ENCODE measurements at places on chromosomes 6 and 20.
A peak's percentile ranks its signal among the peaks of the same experiment; 100 is the strongest.

DNA sequence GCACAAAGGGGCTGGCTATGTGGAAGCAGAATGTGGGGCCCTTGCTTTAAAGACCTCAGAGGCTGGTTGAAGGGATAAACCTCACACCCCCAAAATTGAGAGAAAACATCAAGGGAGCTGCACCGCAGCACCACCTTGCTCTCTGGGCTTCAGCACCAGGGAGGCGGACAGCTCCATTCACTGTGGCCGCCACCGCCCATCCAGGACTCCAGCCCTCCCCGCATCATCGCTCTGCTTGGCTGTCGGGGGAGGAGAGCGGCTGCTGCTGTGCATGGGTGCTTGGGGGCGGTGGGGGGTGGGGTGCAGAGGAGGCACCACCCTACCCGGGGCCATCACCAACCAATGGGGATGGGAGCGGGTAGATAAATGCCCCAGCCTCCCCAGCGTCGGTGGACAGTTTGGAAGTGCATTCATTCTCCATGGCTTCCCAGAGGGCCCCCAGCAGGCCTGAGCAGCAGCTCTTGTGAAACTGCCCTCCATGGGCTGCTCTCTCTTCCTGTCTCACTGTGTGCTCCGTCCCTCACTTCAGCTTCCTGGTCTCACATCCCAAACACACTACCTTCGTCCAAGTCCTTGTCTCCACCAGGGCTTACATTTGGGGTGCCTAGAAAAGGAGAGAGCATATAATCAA, 75.7 kb upstream of the BHLHE23 start:
- DNase-seq: no peak

DNA sequence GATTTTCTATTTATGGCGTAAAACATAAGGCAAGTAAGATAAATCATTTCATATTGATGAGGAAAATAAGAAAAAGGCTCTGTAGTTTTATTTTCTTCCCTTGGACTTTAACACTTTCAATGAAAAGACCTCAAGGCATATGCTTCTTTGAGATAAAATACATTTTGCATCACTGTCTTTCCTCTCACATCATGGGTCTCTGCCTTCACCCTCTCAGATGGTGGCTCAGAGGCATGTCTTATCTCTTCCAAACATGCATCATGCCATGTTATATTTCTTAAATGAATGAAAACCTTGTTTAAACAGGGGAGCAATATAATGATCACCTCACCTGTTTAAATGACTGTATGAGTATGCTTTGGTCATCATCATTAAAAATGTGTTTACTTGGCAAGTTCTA, 59.3 kb downstream of the PRL start:
- no peak for DNase-seq

GRCh38 chr6:38767560-38767959, 52.4 kb downstream of the DNAH8 start:
- no peak for DNase-seq

DNA sequence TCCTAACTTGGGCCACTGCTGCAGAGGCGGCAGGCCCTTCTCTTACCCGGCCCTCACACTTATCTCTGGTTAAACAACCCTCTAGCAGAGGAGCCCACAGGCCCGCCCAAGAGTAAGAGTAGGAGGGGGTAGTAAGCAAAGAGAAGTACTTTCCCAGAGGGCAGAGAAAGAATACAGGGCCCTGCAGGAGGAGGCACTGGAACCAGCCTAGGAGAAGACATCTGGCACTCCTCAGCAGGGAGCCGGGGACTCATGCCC, 10.1 kb downstream of the MTCH1 start:
- DNase-seq: peak; percentile 82

GRCh38 chr6:156402227-156402626, 375.0 kb upstream of the ARID1B start:
- no peak for DNase-seq

DNA sequence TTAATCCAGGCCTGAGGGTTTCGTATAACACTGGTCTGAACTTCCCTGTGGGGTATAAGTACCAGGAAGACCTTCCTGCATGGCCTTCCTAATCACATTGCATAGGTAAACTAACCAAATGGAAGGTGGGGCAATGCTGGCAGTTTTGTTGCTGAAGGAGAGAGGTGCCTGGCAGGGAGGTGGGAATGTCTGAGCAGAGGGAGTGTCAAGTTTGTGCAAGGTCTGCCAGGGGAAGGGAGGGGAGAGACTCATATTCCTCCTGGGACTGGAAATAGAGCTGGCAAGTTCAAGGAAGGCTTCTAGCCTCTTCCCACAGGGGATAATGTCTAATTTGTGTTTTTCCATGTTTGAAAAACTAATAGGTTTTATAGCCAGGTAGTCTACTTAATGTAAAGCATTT, 70.6 kb downstream of the HDDC2 start:
- no peak for DNase-seq

All from hematopoietic multipotent progenitor cell treated with erythropoietin and hydrocortisone succinate and interleukin-3 and kit ligand, for 15 days (in vitro differentiated cells).